OCI-LY7 (cell line): ENCODE measurements at places on chromosomes 13 and 19. TPM values are rescaled to one million over a fixed set of nuclear protein-coding genes. Genes with fewer than 3 reads are reported as not detected.
A peak's percentile ranks its signal among the peaks of the same experiment; 100 is the strongest.

Gene OR7C1
- not detected in 2 replicates for total RNA-seq

Gene HPN
- 0.17 TPM in 1 of 2 replicates, not detected in the other for total RNA-seq

Gene OR7C2
- total RNA-seq: not detected in 2 replicates

Gene SLC27A1
- 2.7 and 3.2 TPM in 2 replicates for total RNA-seq

Gene KLK3
- total RNA-seq: not detected in 2 replicates

GRCh38 chr19:7395360-7396066 is 46.8 kb downstream of the ARHGEF18 start:
- DNase-seq: no peak

GRCh38 chr19:41264581-41265394 is 616 bp downstream of the HNRNPUL1 start:
- DNase-seq: peak; percentile 64

DNA sequence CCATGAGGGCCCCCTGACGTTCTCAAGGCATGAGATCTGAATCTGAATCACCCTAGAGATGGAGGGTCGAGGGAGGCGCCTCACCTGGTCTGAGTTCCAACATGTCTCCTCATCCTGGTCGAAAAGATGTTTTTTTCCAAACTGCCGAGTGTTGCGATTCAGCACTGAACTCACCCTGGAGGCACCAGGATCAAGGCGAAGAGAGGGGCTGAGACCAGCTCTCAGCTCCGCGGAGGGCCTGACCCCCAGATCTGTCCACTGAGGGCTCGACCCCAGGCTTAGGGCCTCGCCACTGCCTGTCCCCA is 555 bp downstream of the NR2C2AP start:
- DNase-seq: peak; percentile 26

GRCh38 chr19:36418287-36419001 is at the start of gene ZFP82:
TSS of gene ZFP82 (minus strand) at chr19:36418644. CDS start at chr19:36409789, 8,855 bp downstream.
- DNase-seq: peak; percentile 94

DNA sequence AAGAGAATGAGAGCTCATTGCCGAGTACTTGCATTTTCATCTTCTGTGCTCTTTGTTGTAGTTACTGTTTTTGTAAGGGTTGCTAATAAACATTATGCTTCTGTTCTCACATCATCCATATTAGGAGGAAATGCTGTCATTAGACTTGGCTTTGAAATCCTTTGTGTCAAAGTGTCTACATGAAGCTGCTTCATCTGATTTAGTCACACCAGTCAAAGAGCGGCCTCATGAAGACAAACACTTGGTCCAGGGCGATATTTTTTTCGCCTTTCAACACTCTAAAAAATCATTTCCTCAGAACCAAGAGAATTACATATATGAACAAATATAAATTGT is 105.0 kb downstream of the SPRY2 start:
- DNase-seq: no peak

GRCh38 chr19:39924389-39924788 is 10.0 kb downstream of the FCGBP start:
- DNase-seq: no peak

DNA sequence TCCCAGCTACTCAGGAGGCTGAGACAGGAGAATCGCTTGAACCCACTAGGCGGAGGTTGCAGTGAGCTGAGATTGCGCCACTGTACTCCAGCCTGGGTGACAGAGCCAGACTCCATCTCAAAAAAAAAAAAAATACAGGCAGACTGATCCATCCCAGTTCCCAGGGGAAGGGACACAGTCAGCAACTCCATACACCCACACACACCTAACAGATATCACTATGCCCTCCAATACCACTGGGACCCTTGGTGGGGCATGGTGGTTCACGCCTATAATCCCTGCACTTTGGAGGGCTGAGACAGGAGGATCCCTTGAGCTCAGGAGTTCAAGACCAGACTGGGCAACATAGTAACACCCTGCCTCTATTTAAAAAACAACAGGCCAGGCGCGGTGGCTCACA is 2.6 kb downstream of the DPF1 start:
- DNase-seq: no peak

DNA sequence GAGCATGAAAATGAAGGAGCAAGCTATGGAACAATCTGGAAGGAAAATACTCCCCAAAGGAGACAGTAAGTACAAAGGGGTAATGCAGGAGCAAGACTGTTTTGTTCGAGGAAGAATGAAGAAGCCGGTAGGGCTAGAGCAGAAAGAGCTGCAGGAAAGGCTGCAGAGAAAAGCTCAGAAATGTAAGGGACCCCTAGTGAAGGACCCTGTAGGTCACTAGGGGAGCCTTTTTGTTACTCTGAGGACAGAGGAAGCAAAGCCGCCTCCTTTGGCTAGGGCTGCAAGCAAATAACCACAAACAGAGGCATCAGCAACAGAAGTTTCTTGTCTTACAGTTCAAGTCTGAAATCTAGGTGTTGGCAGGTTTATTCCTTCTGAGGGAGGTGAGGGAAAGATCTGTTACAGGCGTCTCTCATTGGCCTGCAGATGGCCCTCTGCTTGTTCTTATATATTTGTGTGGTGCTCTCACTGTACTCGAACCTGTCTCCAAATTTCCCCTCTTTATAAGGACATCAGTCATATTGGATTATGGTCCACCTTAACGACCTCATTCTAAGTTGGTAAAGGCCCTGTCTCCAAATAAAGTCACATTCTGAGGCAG is 362.3 kb downstream of the COG6 start:
- no peak for DNase-seq

GRCh38 chr19:34359954-34360315 is 5.1 kb upstream of the GPI start:
- no peak for DNase-seq

- DNase-seq: no peak
Measured at GRCh38 chr13:41344358-41344757, 33.3 kb downstream of the NAA16 start.
